ENCODE measurements at places on chromosomes 1 and 21. TPM values are rescaled to one million over a fixed set of nuclear protein-coding genes. Genes with fewer than 3 reads are reported as not detected.

FOXD3 gene
- not detected for total RNA-seq

ARHGAP30 gene
- total RNA-seq: under 0.01 TPM

SLC35F3 gene
- not detected for total RNA-seq

MIS18A gene
- 6.4 TPM for total RNA-seq

KCNJ6 gene
- not detected for total RNA-seq

ZNF684 gene
- 5.0 TPM for total RNA-seq

ANP32E gene
- 36.5 TPM for total RNA-seq

SLC66A1 gene
- 21.7 TPM for total RNA-seq

GJA9 gene
- total RNA-seq: not detected

F13B gene
- not detected for total RNA-seq

KCNJ9 gene
- total RNA-seq: 0.06 TPM

LRRC71 gene
- total RNA-seq: 0.13 TPM

RSPH1 gene
- total RNA-seq: 0.13 TPM

SEC16B gene
- total RNA-seq: 4.1 TPM

CLEC20A gene
- not detected for total RNA-seq

ATP13A2 gene
- total RNA-seq: 26.5 TPM

SETD4 gene
- 11.0 TPM for total RNA-seq

PGBD2 gene
- total RNA-seq: 4.5 TPM

TRIM58 gene
- 0.53 TPM for total RNA-seq

LAMB3 gene
- total RNA-seq: 49.8 TPM

DIO1 gene
- not detected for total RNA-seq
